Transverse colon (tissue), 4 donors: ENCODE measurements at places on chromosomes 7 and 10. TPM values are rescaled to one million over a fixed set of nuclear protein-coding genes. Genes with fewer than 3 reads are reported as not detected.

GRCh38 chr7:37352974-37353948, 95.4 kb downstream of the ELMO1 start:
- H3K4me1 ChIP-seq, result no peaks in the 10 kb centered on the region
- H3K4me3 ChIP-seq, result peak overlapping the region; percentile 38
- H3K27me3 ChIP-seq, result no peaks in the 10 kb centered on the region
- H3K27ac ChIP-seq, result peak overlapping the region; percentile 51
- peak; percentile 41 for DNase-seq

DNA sequence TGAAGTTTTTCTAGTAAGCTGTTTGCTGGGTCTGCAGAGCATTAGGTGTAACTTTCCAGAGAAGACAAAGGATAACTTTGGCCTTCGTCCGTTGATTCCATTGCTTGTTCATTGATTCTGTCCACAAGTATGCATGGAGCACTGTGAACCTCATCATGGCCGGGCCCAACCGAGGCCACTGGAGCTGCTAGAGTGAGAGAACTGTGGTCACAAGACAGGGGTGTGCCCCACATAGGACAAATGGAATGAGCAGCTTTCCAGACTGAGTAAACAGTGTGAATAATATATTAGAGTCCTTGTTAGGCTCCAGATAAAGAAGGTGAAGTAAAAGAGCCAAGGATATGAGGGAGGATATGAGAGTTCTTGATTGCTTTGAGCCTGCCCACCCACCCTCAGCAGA, 24.9 kb downstream of the MBL2 start:
- H3K4me3 ChIP-seq, result no peak overlapping the region
- H3K27me3 ChIP-seq, result no peaks in the 10 kb centered on the region
- no peak overlapping the region for H3K27ac ChIP-seq
- no peak for DNase-seq
- no peaks in the 10 kb centered on the region for H3K4me1 ChIP-seq
- no peaks in the 10 kb centered on the region for H3K36me3 ChIP-seq

DNA sequence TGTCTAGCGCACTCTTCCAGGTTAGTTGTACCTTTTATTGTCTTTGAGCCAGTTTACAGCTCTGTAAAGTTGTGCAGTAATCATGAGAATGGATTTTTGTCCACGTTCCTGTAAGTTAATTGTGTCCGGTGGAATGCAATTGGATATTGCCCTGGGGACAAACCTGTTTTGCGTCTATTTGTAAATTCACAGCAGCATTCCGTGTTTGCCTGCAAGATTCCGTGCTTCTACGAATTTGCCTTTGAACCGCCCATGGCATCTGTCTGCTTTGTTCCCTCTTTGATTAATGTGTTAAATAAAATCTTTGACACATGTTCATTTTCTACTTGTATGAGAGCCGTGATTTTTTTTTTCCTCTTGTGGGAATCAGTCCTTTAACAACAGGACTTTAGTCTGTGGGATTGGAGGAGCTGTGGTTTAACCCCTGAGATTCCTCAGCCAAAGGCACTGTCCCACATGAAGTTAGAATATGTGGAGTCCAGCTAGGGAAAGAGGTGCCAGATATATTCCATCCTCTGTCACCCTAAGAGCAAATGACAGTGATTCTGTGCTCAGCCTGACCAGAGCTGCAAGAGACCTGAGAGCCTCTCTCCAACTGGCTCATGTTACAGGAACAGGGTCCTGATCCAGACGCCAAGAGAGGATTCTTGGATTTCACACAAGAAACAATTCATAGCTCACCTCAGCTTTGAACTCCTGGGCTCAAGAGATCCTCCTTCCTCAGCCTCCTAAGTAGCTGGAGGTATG, 126.3 kb downstream of the COL26A1 start:
- peaks cover 4% of the 10 kb centered on the region for H3K4me1 ChIP-seq
- peak; percentile 14 for DNase-seq
- no peaks in the 10 kb centered on the region for H3K36me3 ChIP-seq
- no peak overlapping the region for H3K27ac ChIP-seq
- peaks cover 17% of the 10 kb centered on the region for H3K27me3 ChIP-seq

DNA sequence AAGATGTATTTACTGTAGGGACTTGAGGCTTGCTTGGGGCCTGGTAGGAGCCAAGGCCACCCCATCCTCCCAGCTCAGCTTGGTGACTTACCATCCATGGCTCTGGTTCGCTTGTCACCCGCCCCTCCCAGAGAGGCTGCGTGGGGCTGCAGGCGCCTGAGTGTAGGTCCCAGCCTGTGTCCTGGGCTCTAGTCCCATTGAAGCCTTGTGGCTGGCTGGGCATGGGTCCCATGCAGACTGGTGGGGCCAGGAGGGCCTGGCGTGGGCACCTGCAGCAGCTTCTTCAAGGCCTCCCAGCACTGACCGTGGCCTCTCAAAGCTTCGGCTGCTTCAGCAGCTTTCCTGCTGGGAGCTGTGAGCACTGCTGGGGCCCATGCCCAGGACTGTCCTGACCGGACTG, 118.1 kb downstream of the INPP5A start:
- H3K4me3 ChIP-seq, result no peak overlapping the region
- H3K27me3 ChIP-seq, result no peaks in the 10 kb centered on the region
- no peaks in the 10 kb centered on the region for H3K4me1 ChIP-seq
- DNase-seq, result no peak
- no peak overlapping the region for H3K27ac ChIP-seq
- H3K36me3 ChIP-seq, result no peaks in the 10 kb centered on the region

DNA sequence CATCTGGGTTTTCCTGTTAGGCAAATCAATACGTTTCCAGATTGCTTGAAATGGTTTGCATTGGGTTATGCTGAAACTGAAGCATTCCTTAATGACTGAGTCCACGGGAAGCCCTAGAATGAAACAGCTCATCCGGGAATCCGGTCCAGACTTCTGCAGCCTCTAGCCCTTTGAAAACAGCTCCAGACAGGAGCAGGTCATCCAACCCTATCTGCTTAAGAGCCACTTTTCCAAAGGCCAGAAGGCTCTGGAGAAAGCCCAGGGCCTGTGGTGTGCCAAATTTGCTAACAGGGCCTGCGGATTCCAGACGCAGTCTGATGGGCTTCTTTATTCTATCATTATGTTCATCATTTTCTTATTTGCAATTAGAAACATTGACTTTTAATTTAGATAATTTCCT, 265.4 kb downstream of the SKIDA1 start:
- DNase-seq, result no peak
- no peak overlapping the region for H3K4me3 ChIP-seq
- H3K27me3 ChIP-seq, result no peaks in the 10 kb centered on the region

- no peak overlapping the region for H3K4me3 ChIP-seq
- H3K27me3 ChIP-seq, result no peaks in the 10 kb centered on the region
- no peaks in the 10 kb centered on the region for H3K4me1 ChIP-seq
- no peaks in the 10 kb centered on the region for H3K36me3 ChIP-seq
These were observed 93.7 kb downstream of the ACTR3B start for GRCh38 chr7:152853236-152853635.

GRCh38 chr7:121595758-121596696, 199.9 kb upstream of the FAM3C start:
- no peaks in the 10 kb centered on the region for H3K36me3 ChIP-seq
- no peaks in the 10 kb centered on the region for H3K27me3 ChIP-seq
- H3K4me1 ChIP-seq, result no peaks in the 10 kb centered on the region
- no peak overlapping the region for H3K4me3 ChIP-seq
- H3K27ac ChIP-seq, result no peak overlapping the region

- H3K27me3 ChIP-seq, result no peaks in the 10 kb centered on the region
- H3K4me1 ChIP-seq, result no peaks in the 10 kb centered on the region
- no peak for DNase-seq
- no peaks in the 10 kb centered on the region for H3K36me3 ChIP-seq
These were observed 291.7 kb downstream of the TCF7L2 start for GRCh38 chr10:113241599-113242360.

- H3K36me3 ChIP-seq, result no peaks in the 10 kb centered on the region
- H3K4me1 ChIP-seq, result no peaks in the 10 kb centered on the region
These were observed 57.5 kb downstream of the EXOC4 start for GRCh38 chr7:133310232-133310862.

GRCh38 chr7:97513326-97513725, 218.6 kb upstream of the TAC1 start:
- no peaks in the 10 kb centered on the region for H3K4me1 ChIP-seq
- no peaks in the 10 kb centered on the region for H3K27me3 ChIP-seq
- H3K4me3 ChIP-seq, result no peak overlapping the region

DNA sequence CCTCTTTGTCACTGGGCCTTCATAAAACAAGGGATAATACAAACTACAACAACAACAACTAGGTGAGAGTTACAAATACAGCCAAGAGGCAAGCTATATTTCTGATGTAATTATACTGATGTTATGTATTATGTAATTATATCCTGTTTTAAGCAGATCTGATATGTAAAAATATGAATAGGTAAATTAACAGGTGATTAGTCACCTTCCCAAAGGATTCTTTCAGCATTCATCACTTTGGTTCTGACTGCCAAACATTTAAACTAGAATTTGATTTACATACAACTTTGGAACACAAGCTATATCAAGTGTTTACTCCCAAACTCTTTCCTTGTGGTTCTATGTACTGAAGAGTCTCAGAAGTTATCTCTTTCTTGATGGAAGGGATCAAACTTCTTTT, 53.7 kb downstream of the BEND7 start:
- H3K36me3 ChIP-seq, result peaks cover 3% of the 10 kb centered on the region
- H3K4me3 ChIP-seq, result no peak overlapping the region
- no peaks in the 10 kb centered on the region for H3K4me1 ChIP-seq
- DNase-seq, result no peak
- no peak overlapping the region for H3K27ac ChIP-seq

- no peaks in the 10 kb centered on the region for H3K27me3 ChIP-seq
- H3K36me3 ChIP-seq, result no peaks in the 10 kb centered on the region
- peak overlapping the region; percentile 59 for H3K27ac ChIP-seq
- DNase-seq, result peak; percentile 78
These were observed 37.9 kb downstream of the VOPP1 start for GRCh38 chr7:55534262-55534915.

GRCh38 chr10:80484243-80484642, 30.1 kb downstream of the TSPAN14 start:
- H3K36me3 ChIP-seq, result no peaks in the 10 kb centered on the region
- no peak overlapping the region for H3K4me3 ChIP-seq
- DNase-seq, result peak; percentile 5
- peaks cover 14% of the 10 kb centered on the region for H3K4me1 ChIP-seq
- H3K27me3 ChIP-seq, result no peaks in the 10 kb centered on the region
- H3K27ac ChIP-seq, result no peak overlapping the region

DNA sequence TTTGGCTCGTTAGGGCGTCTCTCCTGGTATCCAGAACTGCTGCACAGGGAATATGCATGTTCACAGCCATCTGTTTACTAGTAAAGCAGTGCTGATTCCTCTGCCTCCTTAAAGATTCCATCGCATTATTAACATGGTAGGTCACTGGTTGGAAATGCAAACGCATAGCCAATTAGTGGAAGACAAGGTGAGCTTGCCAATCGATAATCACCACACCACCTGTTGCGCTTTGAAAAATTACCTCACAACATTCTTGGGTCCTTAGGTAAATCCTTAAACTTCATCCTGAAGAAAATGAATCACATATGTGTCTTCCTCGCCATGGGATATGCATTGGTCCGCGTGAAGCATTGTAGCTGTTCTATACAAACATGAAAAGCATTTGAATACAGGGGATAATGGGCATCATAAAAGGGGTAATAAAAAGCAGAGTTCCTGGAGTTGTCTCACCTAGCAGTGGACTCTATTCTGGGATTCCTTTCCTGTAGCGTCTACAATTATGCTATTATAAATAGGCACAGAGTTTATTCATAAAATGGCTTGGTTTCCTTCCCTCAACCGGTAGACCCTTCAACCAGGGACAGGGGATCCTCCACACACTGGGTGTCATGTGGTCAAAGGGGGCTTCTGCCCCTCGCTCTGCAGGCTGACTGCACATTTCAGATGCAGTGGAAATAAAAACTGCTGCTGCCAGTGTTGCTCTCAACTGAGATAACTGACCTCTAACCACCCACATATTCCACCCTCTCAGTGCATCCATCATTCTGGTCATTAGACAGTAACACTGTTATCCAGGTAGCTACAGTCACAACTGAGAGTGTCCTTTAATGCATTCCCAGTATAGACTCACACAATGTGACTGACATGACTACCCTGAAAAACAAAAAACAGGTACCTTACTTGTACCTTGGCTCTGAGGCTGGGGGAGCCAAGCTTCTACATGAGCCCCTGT, 389.2 kb upstream of the NFE2L3 start:
- no peak for DNase-seq
- no peaks in the 10 kb centered on the region for H3K27me3 ChIP-seq
- H3K4me3 ChIP-seq, result no peak overlapping the region
- peaks cover 2% of the 10 kb centered on the region for H3K4me1 ChIP-seq

- no peak overlapping the region for H3K4me3 ChIP-seq
- no peak overlapping the region for H3K27ac ChIP-seq
- H3K36me3 ChIP-seq, result no peaks in the 10 kb centered on the region
- no peaks in the 10 kb centered on the region for H3K4me1 ChIP-seq
- no peak for DNase-seq
These were observed 46.9 kb downstream of the TMEM26 start for GRCh38 chr10:61406242-61406641.

DNA sequence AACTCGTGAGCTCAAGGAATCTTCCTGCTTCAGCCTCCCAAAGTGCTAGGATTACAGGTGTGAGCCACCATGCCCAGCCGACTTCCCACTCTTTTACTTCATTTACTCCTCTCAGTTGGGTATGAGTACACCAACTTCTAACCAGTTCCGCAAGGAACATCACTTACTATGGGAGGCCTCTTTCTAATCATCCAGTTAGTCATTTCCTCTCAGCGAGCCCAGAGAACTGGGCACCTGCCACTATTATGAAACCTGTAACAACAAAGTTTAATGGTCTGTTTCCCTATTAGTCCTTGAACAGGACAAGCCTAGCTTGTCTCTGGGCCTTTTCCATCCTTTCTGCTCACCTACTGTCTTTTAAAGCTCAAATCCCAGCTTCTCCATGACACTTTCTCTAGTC, 88.8 kb downstream of the DNMBP start:
- H3K27me3 ChIP-seq, result no peaks in the 10 kb centered on the region
- H3K27ac ChIP-seq, result peak overlapping the region; percentile 88
- no peak overlapping the region for H3K4me3 ChIP-seq
- peaks cover 63% of the 10 kb centered on the region for H3K4me1 ChIP-seq
- no peaks in the 10 kb centered on the region for H3K36me3 ChIP-seq

DNA sequence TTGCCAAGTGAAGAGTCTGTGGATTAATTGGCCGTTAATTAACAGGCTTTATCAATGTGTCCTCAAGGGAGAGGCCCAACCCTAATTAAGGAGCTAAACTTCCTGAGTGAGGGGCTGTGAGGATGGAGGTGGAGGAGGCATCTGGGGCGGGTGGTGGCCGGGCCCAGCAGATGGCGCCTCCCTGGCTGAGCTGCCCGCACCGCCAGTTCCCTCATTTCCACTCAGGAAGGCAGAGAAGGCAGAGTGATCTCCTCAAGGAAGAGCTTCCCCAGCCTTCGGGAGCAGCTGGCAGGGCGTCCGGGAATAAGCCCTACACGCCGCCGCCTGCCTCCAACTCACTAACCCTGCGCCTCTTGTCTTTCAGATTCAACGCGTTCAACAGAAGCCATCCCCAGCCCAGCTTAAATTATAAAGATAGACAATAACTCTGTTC, 112.2 kb downstream of the CYTH3 start:
- H3K27me3 ChIP-seq, result no peaks in the 10 kb centered on the region
- H3K4me1 ChIP-seq, result no peaks in the 10 kb centered on the region
- no peaks in the 10 kb centered on the region for H3K36me3 ChIP-seq
- peak; percentile 44 for DNase-seq

The NPFFR1 gene
- 0.16 TPM for total RNA-seq

The LRRC17 gene
- total RNA-seq, result not detected

The GOLGA7B gene
- total RNA-seq, result not detected

The MUC3A gene
- total RNA-seq, result 53.7 TPM

The HPSE2 gene
- total RNA-seq, result not detected
